Activated CD4-positive, alpha-beta T cell treated with anti-CD3 and anti-CD28 coated beads, Interleukin-10, Interleukin-2, amounts not matched to agents 100 ng/mL and 50 ng/mL, durations not matched to agents 16 hours and 8 hours (primary cell): ENCODE measurements at places on chromosomes 7 and 10.

GRCh38 chr7:66631471-66631870 lies 2.8 kb downstream of the KCTD7 start:
- peak; percentile 46 for DNase-seq

DNA sequence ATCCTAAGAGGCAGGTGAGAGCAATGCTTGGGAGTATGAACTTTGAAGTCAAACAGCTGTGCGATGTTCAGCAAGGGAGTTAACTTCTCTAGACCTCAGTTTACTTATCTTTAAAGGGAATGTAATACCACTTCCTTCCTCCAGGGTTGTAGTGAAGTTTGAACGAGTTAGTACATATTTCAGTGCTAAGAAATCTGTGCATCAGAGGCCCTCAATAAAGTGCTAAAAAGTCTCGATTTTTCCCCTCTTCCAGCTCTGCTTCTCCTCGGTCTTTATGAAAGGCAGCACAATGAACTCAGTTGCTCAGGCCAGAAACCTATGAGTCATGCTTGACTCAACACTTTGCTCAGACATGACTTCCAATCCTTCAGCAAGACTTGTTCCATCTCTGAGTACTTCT lies 418.9 kb downstream of the MDFIC start:
- peak; percentile 10 for DNase-seq

- peak; percentile 13 for DNase-seq
These were observed 228.7 kb upstream of the PTN start for GRCh38 chr7:137572056-137572784.

DNA sequence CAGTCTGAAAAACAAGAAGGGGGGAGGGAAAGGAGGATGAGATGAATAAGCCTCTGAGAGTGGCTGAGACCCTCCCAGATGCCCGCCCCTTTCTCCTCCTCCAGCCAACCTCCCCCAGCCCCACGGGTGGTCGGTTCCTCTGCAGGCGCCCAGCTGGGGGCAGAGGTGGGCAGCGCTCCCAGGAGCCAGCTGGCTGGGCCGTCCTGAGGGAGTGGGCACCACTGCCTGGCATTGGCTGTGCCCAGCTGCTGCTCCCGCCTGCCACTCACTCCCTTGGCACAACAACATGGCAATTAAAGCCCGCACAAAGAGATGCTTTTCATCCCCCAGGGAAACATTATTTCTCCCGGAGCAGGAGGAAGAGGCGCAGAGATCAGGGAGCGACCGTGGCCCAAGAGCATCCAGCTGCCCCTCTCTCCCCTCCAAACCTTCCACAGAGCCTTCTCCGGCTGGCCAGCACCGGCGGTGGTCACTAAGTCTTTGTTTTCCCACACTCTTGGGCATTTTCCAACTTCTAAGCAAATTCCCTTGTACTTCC lies 107.2 kb downstream of the SPDYE5 start:
- DNase-seq = no peak

DNA sequence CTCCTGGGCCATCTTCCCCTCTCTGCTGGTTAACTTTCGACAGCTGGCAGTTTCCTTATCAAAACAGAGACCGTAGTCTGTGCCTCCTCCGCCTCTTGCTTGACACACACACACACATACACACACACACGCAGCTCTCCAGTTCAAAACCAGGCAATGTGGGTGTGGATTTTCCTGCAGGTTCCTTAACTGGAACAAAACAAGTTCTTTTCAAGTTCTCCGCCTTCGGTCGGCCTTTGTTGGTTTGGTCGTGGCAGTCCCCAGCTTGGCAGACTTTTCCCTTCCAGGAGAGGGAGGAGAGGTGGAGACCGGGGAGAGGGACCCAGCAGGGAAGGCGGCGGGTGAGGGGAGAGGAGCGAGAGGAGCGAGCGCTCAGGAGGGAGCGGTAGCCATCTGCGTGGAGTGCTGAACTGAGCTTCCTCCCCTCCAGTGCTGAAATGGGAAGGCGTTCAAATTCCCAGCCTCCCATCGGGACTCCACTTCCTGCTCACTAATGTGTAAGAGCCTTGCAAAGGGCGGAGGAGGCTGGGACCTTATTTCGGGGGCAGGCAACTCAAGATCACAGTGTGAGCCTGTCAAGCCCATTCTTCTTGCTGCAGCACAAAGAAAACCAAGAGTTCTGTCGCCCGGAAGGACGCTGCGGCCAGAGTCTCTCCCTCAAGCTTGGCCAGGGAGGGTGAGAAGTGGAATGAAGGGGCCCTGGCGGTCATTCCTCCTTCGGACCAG lies 120.6 kb downstream of the PRPF18 start:
- no peak for DNase-seq

DNA sequence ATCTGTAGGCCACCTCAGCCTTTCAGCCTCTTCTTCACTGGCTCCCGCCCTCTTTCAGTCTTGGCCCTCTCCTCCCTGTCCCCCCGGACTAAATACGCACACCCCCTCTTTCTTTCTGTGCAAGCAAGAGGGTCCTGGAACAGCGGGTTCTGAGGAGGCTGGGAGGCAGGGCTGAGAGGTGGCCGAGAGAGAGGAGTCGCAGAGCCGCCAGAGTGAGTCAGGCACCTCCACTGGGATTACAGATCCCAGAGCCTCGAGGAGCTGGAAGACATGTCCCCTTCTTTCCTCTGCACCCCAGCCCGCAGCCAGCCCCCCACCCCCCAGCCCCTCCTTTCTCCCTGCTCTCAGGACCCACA lies 182 bp downstream of the CCDC136 start:
- no peak for DNase-seq

- no peak for DNase-seq
These were observed 422.8 kb downstream of the EXOC4 start for GRCh38 chr7:133675510-133676218.

DNA sequence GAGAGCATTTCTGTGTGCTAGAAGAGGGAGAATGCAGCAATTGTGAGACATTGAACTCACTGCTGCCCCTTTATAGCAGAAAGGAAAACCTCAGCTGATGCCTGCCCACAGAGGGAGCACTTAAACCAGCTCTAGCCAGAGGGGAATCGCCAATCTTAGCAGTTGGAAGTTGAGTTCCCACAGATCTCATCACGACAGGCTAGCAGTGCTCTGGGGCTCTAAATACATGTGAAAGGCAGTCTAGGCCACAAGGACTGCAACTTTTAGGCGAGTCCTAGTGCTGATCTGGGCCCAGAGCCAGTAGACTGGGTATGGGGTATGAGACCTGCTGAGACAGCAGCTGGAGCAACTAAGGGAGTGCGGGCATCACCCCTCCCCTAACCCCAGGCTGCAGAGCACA lies 25.2 kb upstream of the PRR15 start:
- DNase-seq = no peak

DNA sequence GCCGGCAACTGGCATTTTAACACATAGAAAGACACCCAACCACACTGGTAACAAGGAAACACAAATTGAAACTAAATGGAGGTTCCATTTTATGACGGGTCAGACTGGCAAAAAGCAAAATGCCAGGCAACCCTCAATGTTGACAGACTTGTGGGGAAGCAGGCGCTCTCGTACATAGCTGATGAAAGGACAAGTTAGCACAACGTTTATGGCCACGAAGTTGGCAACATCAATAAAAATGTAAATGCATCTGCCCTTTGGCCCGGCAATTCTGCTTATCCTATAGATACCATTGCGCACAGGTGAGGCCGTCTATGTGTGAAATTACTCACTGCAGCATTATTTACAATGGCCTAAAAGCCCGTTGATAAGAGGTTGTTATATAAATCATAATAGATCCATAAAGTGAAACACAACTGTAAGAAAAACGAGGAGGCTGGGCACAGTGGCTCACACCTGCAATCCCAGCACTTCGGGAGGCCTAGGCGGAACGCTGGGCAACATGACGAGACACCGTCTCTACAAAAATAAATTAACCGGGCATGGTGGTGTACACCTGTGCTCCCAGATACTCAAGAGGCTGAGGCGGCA lies 39.8 kb downstream of the FOXL3 start:
- no peak for DNase-seq
